ENCODE measurements at places on chromosomes 3 and 15.
A peak's percentile ranks its signal among the peaks of the same experiment; 100 is the strongest.

DNA sequence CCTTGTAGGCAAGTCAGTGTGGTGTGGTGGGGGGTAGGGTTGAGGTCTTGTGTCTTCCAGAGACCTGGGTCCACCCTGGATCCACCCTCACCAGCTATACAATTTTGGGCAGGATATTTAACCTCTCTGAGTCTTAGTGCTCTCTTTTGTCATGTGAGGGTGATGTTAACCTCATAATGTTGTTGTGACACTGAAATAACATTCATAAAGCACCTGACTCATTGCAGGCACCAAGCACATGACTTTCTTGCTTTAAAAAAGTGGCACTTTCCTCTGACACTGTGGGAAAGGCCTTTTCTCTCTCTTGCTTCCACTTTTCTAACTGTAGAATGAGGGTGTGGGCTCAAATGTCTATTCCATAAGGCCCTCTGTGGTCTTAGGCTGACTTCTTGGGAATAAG, 75.5 kb downstream of the SCN10A start:
- no peak for DNase-seq

DNA sequence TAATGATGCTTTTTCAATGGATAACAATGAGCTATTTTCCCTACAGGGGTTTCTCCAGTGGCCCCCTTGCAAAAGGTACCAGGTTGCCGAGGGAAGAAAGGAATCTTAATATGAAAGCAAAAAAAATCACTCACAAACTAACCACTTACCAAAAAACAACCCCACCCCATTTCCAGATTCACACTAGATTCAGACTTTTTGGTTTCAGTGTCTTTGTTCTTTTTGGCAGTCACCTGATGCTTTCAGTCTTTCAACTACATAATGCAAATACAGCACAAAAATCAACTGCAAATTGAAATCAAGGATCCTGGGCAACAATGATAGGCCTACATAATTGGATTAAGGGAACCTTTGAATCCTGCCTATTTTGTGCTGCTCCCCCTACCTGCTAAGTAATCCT, 71.1 kb upstream of the RAP2B start:
- no peak for DNase-seq

GRCh38 chr15:98599909-98600691, 48.2 kb upstream of the IGF1R start:
- no peak for DNase-seq

GRCh38 chr3:76561494-76562236, 478.2 kb upstream of the ROBO2 start:
- no peak for DNase-seq

DNA sequence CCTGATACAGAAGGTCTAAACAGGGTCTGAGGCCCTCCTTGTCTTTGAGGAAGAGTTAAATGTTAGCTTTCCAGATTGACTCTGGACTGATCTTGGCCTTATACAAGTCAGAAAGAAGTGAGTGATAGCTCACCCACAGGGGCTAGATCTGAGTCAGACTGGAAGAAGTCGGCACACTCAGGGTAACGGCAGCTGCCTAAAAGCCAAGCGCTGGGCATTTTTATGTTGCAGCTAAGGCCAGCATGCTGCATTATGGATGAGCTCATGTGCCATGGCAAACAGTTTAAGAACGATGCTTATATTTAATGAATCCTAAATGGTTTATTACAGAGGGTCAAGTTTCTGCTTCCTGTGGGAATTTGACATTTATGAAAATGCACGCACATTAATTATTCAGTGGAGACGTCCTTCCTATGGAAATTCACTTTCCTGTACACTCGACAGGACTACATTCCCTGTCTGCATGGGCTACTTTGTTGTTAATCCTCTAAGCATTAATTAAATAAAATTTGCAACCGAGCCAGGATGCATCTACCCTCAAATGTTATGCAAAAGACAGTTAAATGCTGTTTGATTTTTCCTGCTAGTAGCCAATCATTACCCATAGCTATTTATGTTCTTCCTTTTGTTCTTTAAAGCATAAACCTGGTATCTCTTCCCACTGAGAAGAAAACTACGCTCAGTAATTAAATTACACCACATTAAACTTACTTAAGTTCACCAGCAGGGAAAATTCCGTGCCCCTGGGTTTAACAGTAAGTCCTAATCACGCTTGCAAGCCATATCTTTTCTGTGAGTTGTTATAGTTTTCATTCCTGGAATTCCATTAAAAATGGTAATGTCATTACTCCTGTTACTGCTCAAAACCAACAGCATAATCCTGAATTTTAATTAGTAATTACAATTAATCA, 762.7 kb upstream of the CFAP20DC start:
- no peak for DNase-seq

- DNase-seq, result no peak
Measured at GRCh38 chr3:27641271-27641800, 80.8 kb downstream of the EOMES start.

DNA sequence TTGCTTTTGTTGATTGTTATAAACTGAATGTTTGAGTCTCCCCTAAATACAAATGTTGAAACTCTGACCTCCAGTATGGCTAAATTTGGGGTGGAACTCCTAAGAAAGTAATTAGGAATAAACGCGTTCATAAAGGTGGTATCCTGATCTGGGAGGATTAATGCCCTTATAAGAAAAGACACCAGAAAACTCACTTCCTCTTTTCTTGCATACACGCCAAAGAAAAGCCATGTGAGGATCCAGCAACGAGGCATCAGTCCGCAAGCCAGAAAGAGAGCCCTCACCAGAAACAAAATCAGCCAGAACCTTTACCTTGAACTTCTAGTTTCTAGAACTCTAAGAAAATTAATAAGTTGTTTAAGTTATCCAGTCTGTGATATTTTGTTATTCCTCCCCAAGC, 37.4 kb upstream of the AZI2 start:
- no peak for DNase-seq

GRCh38 chr3:122913539-122914100, 113.9 kb downstream of the SEMA5B start:
- DNase-seq, result no peak

DNA sequence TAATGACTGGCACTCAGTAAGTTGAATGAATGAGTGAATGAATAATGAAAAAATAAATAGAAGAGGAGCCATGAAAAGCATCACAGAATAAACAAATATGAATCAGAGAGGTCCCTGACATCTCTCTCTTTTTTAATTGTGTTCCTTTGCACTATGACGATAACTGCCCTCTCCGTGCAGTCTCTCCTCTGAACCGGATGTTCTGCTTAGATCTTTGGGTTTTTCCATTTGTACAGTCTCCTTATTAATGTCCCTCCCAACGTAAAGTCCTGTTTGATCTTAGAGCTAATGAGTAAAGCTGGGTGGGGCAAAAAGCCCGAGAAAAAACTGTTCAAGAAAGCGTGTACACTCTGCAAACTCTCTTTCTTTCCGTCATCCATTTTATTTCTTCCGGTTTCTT, 28.3 kb upstream of the BHLHE40 start:
- DNase-seq, result no peak

GRCh38 chr3:22617372-22617771, 585.8 kb upstream of the UBE2E2 start:
- no peak for DNase-seq

DNA sequence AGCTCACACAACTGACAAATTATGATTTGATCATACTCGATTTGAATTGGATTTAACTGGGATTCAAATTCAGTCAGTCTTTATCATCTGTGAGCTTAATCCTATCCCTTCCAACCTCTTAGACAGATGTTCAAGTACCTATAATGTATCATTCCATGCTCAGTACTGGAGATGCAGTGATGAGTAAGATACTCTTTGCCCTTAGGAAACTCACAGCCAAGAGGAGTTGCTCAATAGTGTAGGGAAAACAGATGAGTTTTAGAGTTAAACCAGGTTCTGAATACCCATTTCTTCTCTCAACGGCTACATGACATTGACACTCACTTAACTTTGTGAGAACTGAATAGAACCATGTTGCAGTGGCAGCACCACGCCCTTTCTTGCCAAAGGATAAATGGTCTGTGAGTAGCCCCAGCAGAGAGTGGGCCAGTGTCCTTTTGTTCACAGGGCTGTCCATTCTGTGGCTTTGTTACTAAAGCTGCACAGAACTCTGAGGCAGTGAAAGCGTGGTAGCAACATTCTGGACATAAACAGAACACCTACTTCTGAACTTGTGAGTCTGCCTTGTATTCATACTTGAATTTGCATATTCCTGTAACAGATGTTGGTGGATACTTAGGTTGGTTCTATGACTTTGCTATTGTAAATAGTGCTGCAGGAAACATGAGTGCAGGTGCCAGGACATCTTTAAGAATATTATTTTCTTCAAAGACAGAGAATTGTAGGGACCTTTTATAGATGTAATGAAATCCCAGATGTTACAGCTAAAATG, 91.6 kb downstream of the RASA2 start:
- no peak for DNase-seq

GRCh38 chr15:61097043-61097442, 132.1 kb downstream of the RORA start:
- DNase-seq, result no peak

- DNase-seq, result no peak
Measured at GRCh38 chr3:72175296-72175858, 390.4 kb upstream of the PROK2 start.

- peak; percentile 53 for DNase-seq
Measured at GRCh38 chr3:135895106-135895733, 70.3 kb upstream of the PPP2R3A start.

- no peak for DNase-seq
Measured at GRCh38 chr3:145191543-145191942, 969.4 kb downstream of the PLOD2 start.

- no peak for DNase-seq
Measured at GRCh38 chr3:45610119-45610518, 15.6 kb downstream of the LIMD1 start.

GRCh38 chr3:6921066-6921465, 60.2 kb downstream of the GRM7 start:
- DNase-seq, result no peak

DNA sequence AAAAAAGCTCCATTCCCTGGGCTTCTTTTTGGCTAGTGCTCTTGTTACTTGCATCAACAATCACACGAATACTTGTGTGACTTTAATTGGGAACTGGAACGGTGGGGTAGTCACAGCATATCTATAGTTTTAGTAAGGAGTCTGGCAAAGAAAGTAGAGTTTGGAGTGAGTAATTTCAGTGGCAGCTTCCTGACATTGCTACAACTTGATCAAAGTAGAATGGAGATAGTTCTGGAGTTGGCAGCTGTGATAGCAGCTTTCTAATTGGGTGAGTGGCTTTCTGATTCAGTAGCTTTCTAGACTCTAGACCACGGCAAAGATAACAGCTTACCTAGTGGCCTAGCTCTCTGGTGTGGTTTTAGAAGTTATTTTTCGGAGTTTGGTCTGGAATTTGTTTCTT, 475.0 kb downstream of the TUSC7 start:
- DNase-seq, result no peak

GRCh38 chr3:172513488-172513887, 9.7 kb downstream of the TNFSF10 start:
- no peak for DNase-seq

DNA sequence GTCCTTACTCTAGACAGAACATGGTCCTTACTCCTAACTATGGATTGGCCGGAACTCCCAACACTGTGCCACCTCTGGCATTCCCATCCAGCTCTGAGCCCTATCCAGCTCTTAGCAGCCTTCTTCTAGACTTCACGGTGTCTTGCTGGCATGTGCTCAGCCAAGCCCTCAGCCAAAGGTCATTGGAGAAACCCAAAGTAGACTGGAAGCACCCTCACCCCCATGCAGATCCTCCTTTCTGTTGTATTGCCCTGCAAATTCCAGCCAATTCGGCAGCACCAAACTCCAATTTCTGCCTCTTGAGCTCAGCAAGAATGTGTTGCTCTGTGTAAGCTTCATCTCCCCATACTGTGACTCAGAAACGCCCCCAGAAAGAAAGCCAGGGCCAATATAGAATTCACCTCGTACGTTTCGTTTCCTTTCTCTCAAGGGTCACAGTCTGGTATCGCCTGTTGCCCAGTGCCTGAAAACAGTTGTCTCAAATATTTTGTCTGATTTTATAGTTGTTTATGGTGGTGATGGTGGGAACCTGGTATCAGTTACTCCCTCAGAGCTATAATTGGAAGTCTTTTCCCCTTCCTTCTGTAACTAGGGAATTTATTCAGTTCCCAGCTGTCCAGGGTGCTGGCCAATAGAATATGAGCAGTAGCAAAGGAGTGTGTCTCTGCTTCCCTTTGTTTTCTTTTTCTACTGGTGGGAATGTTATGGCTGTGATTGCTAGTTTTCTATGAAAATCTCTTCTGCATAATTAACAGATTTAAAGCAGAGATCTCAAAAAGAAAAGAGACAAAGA, 28.4 kb upstream of the EPHB3 start:
- DNase-seq, result no peak

GRCh38 chr3:61300786-61301185, 49.5 kb upstream of the FHIT start:
- no peak for DNase-seq

- DNase-seq, result no peak
Measured at GRCh38 chr3:154538566-154539360, 108.8 kb upstream of the GPR149 start.

GRCh38 chr3:2198776-2199279, 100.2 kb downstream of the CNTN4 start:
- no peak for DNase-seq

DNA sequence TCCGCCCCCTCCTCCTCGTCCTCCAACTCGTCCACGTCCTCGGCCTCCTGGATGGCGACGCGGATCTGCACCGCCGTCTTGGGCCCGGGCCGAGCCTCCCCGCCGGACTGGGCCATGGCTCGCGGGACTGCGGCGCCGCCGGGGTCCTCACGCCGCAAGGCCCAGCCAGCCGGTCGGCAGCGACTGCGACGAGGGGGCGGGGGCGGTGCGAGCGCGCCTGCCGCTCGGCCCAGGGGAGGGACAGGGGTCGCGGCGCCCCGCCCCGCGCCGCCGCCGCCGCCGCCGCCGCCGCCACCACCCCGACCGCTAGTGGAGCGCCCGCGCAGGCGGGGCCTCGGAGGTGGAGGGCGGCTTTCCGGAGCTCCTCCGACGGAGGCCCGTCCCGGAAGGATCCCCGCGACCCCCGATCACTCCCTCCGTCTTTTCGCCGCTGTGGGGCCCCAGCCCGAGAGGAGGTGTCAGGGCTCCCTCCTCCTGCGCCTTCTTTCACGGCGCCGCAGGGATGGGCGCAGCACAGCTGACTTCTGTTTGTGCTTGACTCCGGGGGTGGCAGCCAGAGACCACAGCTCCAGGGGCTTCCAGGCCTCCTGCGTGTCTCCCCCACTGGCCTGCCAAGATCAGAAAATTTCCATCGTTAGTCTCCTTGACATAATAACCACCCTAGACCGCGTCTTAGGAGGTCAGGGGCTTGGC, at the start of gene LARP6:
Gene LARP6, minus strand, starts transcription at position 185 of the 693 bp plus-strand sequence. Its CDS starts 69 bp downstream, at position 116.
- DNase-seq, result no peak

GRCh38 chr3:135238236-135238830, 443.3 kb downstream of the EPHB1 start:
- DNase-seq, result no peak

- no peak for DNase-seq
Measured at GRCh38 chr3:195238586-195239118, 32.3 kb downstream of the XXYLT1 start.

- no peak for DNase-seq
Measured at GRCh38 chr3:196423044-196423781, 9.0 kb downstream of the UBXN7 start.

DNA sequence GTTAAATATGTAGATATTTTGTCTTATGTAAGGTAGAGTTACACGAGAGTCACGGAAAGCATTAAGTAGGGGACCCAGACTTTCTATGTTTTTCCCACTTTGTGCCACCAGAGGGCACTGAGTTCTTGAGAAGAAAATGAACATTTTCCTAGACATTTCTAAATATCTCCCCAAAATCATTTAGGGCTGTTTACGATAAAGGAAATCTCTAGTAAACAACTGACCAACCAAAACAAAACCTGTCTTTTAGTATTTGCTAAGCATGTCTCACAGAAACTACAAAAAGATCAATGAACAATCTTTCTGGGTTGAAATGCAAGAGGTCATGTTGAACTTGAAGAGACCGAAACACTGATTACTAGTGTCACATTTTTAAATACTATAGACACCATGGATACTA, 16.1 kb downstream of the POU1F1 start:
- DNase-seq, result no peak

All from GOT3 (cell line).